ENCODE measurements at places on chromosomes 3 and 15. TPM values are rescaled to one million over a fixed set of nuclear protein-coding genes. Genes with fewer than 3 reads are reported as not detected.
A peak's percentile ranks its signal among the peaks of the same experiment; 100 is the strongest.

Gene DHX30
- 30.4 TPM for total RNA-seq

Gene RASL12
- total RNA-seq: 0.20 TPM

Gene TYRO3
- 2.9 TPM for total RNA-seq

Gene MFSD1
- total RNA-seq: 25.3 TPM

DNA sequence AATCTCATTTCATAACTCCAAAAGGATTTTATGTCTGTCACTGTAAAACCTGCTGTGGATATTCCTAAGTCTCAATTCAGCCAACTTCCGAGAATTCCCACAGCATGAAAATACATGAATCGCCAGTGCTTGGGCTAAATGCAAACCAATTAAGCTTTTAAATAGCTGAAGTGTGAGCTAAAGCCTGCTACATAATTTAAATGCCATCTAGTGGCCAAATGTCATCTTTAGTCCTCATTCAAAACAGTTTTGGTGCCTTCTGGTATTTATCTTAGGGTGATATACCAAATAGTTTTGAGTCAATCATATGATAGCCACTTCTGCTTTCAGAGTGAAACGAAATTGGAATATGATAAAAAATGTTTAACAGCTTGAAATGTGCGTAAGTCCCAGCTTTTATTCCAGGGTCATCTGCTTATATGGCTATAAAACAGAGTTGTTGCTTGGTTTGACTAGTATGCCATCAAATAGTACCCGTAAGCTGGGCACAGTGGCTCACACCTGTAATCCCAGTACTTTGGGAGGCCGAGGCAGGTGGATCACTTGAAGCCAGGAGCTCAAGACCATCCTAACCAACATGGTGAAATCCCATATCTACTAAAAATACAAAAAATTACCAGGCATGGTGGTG lies 41.8 kb upstream of the CCNL1 start:
- H3K36me3 ChIP-seq: no peaks in the 10 kb centered on the region
- no peaks in the 10 kb centered on the region for H3K4me1 ChIP-seq
- no peaks in the 10 kb centered on the region for H3K27me3 ChIP-seq
- DNase-seq: no peak

GRCh38 chr3:12662593-12663400 lies 1.1 kb downstream of the RAF1 start:
- H3K27ac ChIP-seq: peak overlapping the region; percentile 99
- H3K27me3 ChIP-seq: no peaks in the 10 kb centered on the region
- peak; percentile 45 for DNase-seq
- peak overlapping the region; percentile 85 for H3K4me3 ChIP-seq
- no peaks in the 10 kb centered on the region for H3K4me1 ChIP-seq

DNA sequence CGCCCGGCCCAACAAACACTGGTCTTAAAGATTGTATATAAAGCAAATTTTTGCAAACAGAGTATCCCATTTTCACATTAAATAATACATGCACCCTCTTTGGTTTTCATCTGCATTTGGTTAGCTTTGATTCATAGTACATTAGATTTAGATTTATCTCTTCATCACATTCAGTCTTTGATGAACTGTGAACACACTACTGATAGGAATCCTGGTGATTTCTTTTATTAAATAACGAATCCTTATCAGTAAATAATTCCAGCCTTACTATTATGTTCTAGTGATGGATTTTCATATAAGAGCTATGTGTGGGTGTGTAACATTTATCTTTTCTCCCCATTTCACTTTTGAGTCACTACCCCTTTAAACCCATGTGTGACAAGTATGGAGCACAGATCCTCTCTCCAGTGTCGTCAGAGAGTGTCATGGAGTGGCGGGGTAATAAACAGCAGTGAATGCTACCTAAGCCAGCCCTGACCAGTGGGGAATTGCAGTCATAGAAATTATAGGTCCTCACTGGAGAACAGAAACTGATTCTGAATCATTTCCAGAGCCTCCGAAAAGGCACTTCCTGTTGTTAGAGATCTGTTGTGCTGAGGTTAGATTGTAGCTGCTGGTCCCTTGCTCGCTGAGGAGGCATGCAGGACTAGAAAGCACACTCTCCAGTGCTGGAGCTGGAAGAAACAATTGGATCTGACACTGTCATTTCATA lies 22.0 kb downstream of the SLC7A14 start:
- H3K4me1 ChIP-seq: no peaks in the 10 kb centered on the region
- H3K4me3 ChIP-seq: no peak overlapping the region
- no peak for DNase-seq
- H3K27ac ChIP-seq: no peak overlapping the region
- H3K27me3 ChIP-seq: no peaks in the 10 kb centered on the region
- H3K36me3 ChIP-seq: no peaks in the 10 kb centered on the region

- no peaks in the 10 kb centered on the region for H3K4me1 ChIP-seq
- no peaks in the 10 kb centered on the region for H3K36me3 ChIP-seq
- DNase-seq: no peak
- H3K4me3 ChIP-seq: no peak overlapping the region
- H3K27me3 ChIP-seq: no peaks in the 10 kb centered on the region
Observed at GRCh38 chr3:127424766-127425504, 137.1 kb upstream of the PRR20G start.

DNA sequence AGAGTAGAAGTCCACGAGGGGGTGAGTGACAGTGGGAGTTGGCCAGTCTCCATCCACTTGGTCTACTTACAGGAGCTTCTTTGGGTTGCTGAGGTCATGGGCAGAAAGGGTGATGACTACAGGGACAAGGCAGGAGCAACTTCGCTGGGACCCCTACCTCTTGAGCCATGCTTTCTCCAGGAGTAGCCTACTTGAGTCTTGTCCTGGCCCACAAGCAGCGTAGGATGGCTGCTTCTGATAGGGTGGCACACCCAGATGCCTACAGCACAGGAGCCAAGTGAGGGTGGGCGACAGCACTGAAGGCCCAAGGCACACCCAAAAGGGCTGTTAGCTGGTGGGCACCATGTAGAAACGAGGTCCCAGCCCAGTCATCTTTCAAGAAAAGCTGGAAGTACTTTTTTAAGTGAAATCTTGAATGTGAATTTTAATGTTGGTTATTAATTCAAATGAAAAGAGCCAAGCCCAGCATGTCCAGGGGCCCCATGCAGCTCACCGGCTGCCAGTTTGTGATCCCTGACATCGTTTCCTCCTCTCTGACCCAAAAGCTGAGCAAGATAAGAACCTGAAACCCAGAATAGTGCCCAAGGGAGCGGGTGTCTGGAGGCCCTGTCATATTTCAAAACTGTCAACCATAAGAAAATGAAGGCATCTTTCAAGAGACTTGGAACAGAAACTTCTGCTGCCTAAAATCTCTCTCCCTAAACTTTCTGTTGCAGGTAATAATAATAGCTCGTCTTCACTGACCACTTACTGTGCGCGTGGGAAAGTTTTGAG lies 2.2 kb upstream of the CPEB1 start:
- H3K27me3 ChIP-seq: peaks cover 24% of the 10 kb centered on the region
- no peaks in the 10 kb centered on the region for H3K36me3 ChIP-seq
- no peak overlapping the region for H3K4me3 ChIP-seq
- DNase-seq: no peak
- no peak overlapping the region for H3K27ac ChIP-seq

- no peak overlapping the region for H3K27ac ChIP-seq
- no peaks in the 10 kb centered on the region for H3K27me3 ChIP-seq
- H3K36me3 ChIP-seq: no peaks in the 10 kb centered on the region
- no peak overlapping the region for H3K4me3 ChIP-seq
- no peaks in the 10 kb centered on the region for H3K4me1 ChIP-seq
- no peak for DNase-seq
Observed at GRCh38 chr3:168645180-168645579, 549.5 kb upstream of the GOLIM4 start.

DNA sequence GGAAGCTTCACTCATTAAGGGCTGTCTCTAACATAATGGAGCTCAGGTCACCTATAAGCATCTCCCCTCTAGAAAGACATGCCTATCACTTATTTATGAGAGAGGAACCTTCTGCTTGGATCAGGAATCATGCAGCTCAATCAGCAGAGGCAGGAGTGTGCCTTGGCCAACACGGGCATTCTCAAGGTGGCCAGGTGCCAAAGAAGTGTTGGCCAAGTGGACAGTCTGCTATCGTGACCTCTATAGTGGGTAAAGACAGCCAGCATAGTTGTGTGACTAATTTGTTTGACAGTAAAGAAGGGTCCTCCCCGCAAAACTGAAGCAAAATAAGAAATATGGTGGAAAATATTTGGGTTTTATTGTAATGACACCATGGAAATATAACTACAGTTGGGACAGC lies 14.7 kb upstream of the AGTR1 start:
- no peak overlapping the region for H3K27ac ChIP-seq
- no peak overlapping the region for H3K4me3 ChIP-seq
- no peaks in the 10 kb centered on the region for H3K36me3 ChIP-seq
- peaks cover 6% of the 10 kb centered on the region for H3K4me1 ChIP-seq
- DNase-seq: peak; percentile 85
